ENCODE measurements at places on chromosomes 4 and X. TPM values are rescaled to one million over a fixed set of nuclear protein-coding genes. Genes with fewer than 3 reads are reported as not detected.

DNA sequence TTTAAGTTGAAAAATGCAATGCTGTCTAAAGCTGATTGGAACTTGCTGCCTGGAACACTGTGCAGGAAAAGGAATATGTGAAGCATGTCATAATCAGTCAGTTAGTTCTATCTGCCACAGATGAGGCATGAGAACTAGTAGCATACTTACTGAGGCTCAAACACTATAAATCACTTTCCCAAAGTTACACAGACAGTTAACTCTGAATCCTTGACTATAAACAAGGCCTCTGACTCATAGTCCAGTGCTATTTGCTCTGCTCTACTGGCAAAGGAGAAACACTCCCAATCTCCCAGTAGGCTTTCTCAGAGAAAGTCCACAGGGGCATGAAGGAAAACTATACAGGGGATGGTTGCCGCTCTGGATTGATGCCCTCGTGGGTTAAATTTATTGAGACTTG is 2078.4 kb upstream of the TENM3 start:
- no peaks in the 10 kb centered on the region for H3K4me1 ChIP-seq
- H3K27me3 ChIP-seq, result no peaks in the 10 kb centered on the region
- no peaks in the 10 kb centered on the region for H3K36me3 ChIP-seq

DNA sequence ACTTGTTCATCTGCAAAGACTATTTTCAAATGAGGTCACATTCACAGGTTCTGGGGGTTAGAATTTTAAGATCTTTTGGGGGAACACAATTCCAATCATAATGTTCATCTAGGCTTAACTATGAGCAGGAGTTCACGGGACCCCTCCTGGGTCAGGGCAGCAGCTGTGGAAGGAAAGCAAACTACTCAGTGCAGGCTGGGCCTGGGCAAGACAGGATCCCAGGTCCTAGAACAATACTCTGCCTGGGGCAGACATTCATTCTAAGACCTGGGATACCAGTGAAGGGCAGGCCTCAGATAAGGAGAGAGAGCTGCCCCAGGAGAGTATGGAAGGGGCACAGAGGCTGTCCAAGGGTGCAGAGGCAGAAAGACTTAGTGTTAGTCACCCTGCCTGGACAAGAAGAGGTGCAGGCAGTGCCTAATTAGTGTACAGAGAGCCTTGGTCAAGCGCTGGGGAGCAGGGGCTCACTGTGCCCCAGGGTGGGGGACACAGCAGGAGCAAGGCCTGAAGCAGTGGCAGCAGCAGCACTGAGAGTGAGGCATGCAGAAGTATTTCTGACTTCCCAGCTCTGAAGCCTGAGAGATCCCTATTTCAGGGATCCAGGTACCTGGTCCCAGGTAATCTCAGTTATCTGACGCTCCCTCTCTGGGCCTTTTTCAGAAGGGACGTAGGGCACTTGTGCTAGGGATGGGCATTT is 123.0 kb upstream of the MAMLD1 start:
- no peaks in the 10 kb centered on the region for H3K27me3 ChIP-seq
- no peak overlapping the region for H3K27ac ChIP-seq
- no peak overlapping the region for H3K4me3 ChIP-seq
- no peak for DNase-seq
- H3K36me3 ChIP-seq, result no peaks in the 10 kb centered on the region

DNA sequence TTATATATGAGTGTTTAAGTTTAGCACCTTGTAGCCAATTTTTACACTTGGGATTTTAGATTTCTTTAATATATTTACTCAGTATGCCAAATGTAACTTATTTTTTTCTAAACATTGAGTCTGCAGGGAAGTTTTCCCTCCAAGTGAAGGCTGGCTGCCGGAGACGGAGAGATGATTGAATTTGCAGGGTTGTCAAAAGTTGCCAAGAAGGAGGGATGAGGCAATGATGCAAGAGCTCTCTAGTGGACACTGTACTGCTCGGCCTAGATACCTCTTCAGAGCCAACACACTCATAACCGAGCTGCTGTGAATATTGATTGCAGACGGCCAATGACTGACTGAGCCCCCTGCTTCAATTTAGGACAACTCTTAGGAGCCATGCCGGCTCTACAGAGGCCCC is 318.6 kb upstream of the CASK start:
- DNase-seq, result no peak
- H3K4me1 ChIP-seq, result no peaks in the 10 kb centered on the region
- no peak overlapping the region for H3K27ac ChIP-seq

DNA sequence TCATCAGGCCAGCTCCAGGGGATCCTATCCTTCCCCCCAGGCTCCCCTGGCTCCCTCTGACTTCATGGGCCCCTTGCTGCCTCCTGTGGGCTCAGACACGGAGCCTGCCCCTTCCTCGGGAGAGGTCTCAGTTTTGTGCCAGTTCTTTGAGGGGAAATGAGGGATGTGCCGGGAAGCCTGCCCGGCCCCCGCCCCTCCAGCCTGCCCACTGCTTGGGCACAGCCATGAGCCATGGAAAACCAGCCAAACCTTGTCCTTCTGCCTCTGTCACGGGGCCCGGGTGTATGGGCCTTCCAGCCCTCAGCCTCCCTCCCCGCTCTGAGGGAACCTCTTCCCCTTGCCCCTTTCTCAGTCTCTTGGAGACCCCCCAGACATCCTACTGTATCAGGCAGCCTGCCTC is 6.8 kb downstream of the BGN start:
- peaks cover 30% of the 10 kb centered on the region for H3K4me1 ChIP-seq
- no peaks in the 10 kb centered on the region for H3K27me3 ChIP-seq
- DNase-seq, result no peak
- no peak overlapping the region for H3K4me3 ChIP-seq

- DNase-seq, result no peak
- H3K4me3 ChIP-seq, result no peak overlapping the region
- H3K27me3 ChIP-seq, result no peaks in the 10 kb centered on the region
Measured at GRCh38 chr4:173752610-173753230, 222.7 kb upstream of the HAND2 start.

Gene HSFX3
- total RNA-seq, result not detected
